Smooth muscle cell of trachea (primary cell): ENCODE measurements at places on chromosomes 4 and X. TPM values are rescaled to one million over a fixed set of nuclear protein-coding genes. Genes with fewer than 3 reads are reported as not detected.

Gene ARHGAP36
- total RNA-seq = not detected in 2 replicates

Gene PNMA3
- total RNA-seq = 0.29 and 0.66 TPM in 2 replicates

Gene GRIA2
- not detected in 2 replicates for total RNA-seq

Gene SLC10A4
- 0.15 TPM in 1 of 2 replicates, not detected in the other for total RNA-seq

Gene SPANXB1
- total RNA-seq = not detected in 2 replicates

Gene SPATA18
- total RNA-seq = 15.4 and 44.8 TPM in 2 replicates

Gene PPP2R2C
- total RNA-seq = 0.15 and 0.17 TPM in 2 replicates

Gene PDE6B
- 1.5 TPM in 1 of 2 replicates, not detected in the other for total RNA-seq

Gene HTRA3
- total RNA-seq = 7.7 and 22.8 TPM in 2 replicates

Gene WDR45
- total RNA-seq = 54.3 and 58.6 TPM in 2 replicates

Gene NXF3
- not detected in 2 replicates for total RNA-seq

Gene ALPK1
- total RNA-seq = 30.1 and 38.3 TPM in 2 replicates

Gene DAPP1
- total RNA-seq = not detected in 2 replicates

Gene PFKFB1
- not detected in 2 replicates for total RNA-seq

Gene GPR173
- 5.8 and 6.3 TPM in 2 replicates for total RNA-seq

Gene MAOA
- 15.0 and 16.7 TPM in 2 replicates for total RNA-seq

Gene HSFX3
- total RNA-seq = not detected in 2 replicates

Gene CXorf51A
- not detected in 2 replicates for total RNA-seq

Gene CPZ
- 0.58 and 5.5 TPM in 2 replicates for total RNA-seq

Gene ZNF182
- 3.0 and 4.4 TPM in 2 replicates for total RNA-seq

Gene DCHS2
- total RNA-seq = 0.15 TPM in 1 of 2 replicates, not detected in the other

Gene DBET
- not detected in 2 replicates for total RNA-seq

Gene TLR1
- 2.2 TPM in 2 replicates for total RNA-seq

Gene PSAPL1
- total RNA-seq = not detected in 2 replicates

Gene PLA2G12A
- 17.7 and 18.5 TPM in 2 replicates for total RNA-seq

Gene SLC9B1
- total RNA-seq = 1.6 and 1.7 TPM in 2 replicates

Gene COL25A1
- total RNA-seq = 0.17 and 1.7 TPM in 2 replicates

Gene CXCL8
- total RNA-seq = 0.58 and 6.3 TPM in 2 replicates

Gene MAGEA1
- total RNA-seq = not detected in 2 replicates

Gene RENBP
- 1.3 and 1.5 TPM in 2 replicates for total RNA-seq

Gene ATP5ME
- total RNA-seq = 93.5 and 110 TPM in 2 replicates

Gene GUCY1B1
- total RNA-seq = 46.6 and 54.5 TPM in 2 replicates

Gene PCDH18
- total RNA-seq = 382 and 502 TPM in 2 replicates

Gene RCHY1
- total RNA-seq = 13.2 and 36.7 TPM in 2 replicates

Gene CT45A2
- total RNA-seq = not detected in 2 replicates

Gene NAP1L3
- total RNA-seq = 4.8 and 4.9 TPM in 2 replicates

Gene KIAA1210
- total RNA-seq = not detected in 2 replicates

Gene FRMD7
- total RNA-seq = under 0.01 TPM in 1 of 2 replicates, not detected in the other

Gene CSN1S1
- not detected in 2 replicates for total RNA-seq

Gene FREM3
- total RNA-seq = not detected in 2 replicates

Gene SH3TC1
- total RNA-seq = 0.33 and 1.0 TPM in 2 replicates

Gene RLIM
- total RNA-seq = 54.4 and 66.3 TPM in 2 replicates

Gene LSM6
- total RNA-seq = 16.7 and 43.1 TPM in 2 replicates

Gene VCX3A
- not detected in 2 replicates for total RNA-seq

Gene NHSL2
- total RNA-seq = 16.7 and 19.8 TPM in 2 replicates

Gene RNF150
- total RNA-seq = 0.58 and 0.99 TPM in 2 replicates

Gene ARHGAP24
- 35.1 and 35.9 TPM in 2 replicates for total RNA-seq

Gene FAM156B
- total RNA-seq = 17.5 and 18.8 TPM in 2 replicates

Gene SLC16A2
- 12.4 and 25.1 TPM in 2 replicates for total RNA-seq
